Stimulated activated CD4-positive, alpha-beta T cell treated with anti-CD3 and anti-CD28 coated beads, TNF-alpha, amount 100 ng/mL, for 4 hours (primary cell): ENCODE measurements at places on chromosomes 3 and 15.

GRCh38 chr3:66386011-66386924 is 114.6 kb downstream of the LRIG1 start:
- DNase-seq: no peak

- no peak for DNase-seq
These were observed 20.2 kb downstream of the HDAC11 start for GRCh38 chr3:13500133-13500885.

DNA sequence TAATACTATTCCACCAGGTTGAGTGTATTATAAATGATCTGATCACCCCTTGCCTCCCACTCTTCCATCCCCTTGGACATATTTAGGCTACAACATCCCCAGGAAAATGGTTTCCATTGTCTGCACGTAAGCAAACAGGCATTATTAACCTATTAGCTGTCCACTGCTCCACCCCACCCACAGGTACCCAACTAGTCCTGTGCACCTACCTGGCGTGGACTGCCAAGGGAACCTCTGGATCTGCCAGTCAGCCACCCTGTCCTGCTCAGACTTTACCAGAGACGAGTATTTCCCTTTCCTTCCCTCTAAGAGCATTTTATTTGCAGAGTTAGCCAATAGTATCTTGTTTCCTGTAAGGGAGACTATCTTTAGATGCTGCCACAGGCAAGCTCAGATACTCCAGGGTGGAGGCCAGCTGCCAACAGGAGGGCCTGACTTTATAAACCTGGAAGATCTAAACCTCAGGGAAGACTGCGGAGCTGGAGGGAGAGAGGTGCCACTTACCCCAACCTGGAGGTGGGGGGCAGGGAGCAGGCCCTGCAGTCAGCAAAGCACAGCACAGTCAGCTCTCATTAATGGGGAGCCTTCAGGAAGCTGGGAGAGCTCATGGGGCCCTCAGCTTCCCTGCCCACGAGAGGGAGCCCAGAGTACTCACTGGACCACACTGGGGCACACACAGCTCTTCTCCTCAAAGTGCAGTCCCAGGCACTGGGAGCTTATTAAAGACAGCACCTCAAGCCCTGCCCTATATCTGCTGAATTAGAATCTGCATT is at the start of gene CX3CR1:
CX3CR1 (minus strand) TSS at position 292 of the 773 bp plus-strand sequence. CDS start 13,527 bp downstream, outside the sequence.
- DNase-seq: no peak

DNA sequence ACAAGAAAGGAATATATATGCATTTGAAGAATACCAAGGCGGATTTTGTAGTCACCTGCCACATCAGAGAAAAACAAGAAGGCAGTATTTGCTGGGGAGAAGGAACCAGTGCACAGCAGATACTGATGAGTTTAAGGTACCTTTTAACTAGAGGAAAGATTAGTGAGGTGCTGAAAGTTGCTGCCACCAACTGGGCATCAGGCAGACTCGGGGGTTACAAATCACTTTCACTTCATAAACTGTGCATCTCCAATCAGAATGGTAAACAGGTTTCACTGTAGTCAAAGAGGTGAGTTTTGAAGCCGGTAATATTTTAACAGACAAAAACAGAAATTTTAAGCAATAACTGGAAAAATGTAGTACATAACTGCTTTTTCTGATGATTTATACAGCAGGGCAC is 4.1 kb downstream of the FBN1 start:
- DNase-seq: no peak

DNA sequence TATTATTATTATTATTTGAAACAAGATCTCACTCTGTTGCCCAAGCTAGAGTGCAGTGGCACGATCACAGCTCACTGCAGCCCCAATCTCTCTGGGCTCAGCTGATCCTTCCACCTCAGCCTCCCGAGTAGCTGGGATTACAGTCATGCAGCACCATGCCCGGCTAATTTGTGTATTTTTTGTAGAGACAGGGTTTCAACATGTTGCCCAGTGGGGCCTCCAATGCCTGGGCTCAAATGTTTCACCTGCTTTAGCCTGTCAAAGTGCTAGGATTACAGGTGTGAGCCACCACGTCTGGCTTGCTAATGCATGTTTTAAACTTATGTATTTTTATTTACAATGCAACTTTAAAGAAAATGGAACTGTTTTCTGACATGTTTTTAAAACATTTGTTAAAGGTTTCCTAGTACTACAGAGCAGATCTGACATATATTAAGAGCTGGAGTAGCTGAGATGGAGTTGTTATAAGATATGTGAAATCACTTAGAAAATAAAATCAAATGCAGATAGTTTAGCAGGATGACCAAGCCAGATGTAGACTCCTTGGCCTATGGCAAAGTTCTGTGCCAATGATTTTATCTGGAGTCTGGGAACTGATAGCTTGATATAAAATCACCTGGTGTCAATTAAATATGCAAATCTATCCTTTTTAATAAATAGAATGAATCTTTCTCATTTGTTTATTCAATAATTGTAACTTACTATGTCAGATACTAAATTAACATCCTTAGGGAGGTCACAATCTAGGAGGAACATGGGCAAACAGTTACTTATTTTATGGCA is 310.1 kb upstream of the NAALADL2 start:
- no peak for DNase-seq

DNA sequence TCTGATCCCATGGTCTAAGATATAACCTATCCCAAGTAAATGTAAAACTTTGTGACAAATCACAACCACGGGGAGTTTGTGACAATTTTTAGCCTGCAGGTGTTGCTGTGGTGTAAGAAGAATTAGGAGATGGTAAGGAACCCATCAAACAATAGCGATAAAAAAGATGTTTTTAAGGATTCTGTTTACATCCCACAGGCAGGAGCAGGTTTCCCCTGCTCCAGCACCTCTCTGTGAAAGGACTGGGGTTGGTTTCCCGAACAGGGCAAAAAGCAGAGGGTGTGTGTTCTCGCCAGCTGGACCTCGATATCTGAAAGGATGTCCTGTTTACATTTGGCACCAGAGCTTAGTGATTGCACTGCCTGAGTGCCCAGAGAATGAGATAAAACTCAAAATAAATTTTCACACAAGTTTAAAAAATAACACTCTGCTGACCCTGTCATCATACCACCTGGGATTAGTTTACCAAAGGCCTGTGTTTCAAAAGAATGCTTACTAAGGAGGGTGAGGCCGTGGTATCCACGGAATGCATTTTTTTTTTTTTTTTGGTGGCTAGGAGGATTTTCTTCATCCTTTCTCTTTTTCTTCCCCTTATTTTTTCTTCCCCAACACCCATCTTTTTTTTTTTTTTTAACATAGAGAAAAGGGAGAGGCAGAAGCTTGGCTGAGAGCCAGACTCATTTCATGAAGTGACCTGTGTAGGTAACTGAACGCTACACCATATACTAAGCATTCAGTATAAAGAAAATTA is 151.8 kb upstream of the DPH6 start:
- DNase-seq: no peak

GRCh38 chr3:108150200-108150599 is 59.4 kb upstream of the CD47 start:
- DNase-seq: no peak

DNA sequence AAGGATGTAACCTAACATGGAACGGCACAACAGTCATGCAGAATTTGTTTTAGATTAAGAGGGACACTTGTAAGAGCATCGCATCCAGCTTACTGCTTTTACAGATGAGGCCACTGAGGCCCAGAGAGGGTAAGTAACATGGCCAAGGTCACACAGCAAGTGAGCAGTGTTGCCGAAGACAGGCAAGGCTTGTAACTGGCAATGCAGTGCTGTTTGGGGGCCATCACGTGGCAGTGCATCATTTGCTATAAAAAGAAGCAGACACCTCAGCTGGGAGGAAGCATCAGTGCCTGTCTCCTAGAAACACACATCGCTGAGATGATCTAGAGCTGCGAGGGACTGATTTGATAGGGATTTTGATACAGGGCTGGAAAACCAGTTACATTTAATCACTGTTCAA is 108.2 kb upstream of the PROK2 start:
- no peak for DNase-seq

DNA sequence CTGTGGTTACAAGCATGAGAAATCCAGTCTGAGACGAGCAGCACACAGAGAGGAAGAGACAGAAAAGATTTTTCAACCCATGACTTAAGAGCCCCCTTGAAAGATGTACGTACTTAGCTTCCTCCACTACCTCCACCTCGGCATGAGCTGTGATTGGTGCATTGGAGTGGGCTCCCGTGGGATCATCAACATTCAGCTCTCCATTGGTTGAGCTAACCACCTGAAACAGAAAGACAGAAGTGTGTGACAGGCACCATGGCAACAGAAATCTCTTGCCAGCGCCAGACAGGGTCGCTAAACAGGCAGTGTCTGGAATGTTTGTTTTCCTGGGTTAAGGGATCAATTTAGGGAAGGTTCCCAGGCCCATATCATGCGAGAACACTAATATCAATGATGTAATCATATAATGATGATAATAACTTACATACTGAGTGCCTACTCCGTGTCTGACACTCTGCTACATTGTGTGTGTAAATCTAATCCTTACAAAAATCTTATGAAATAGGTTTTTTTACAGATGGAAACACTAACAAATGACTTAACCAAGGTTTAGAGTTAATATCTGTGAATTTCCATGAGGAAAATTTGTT is 17.5 kb upstream of the PPIB start:
- no peak for DNase-seq

- DNase-seq: no peak
These were observed 140.5 kb downstream of the FNDC3B start for GRCh38 chr3:172179680-172180399.

- no peak for DNase-seq
These were observed 1.1 kb downstream of the RIOX2 start for GRCh38 chr3:97970956-97971620.

- DNase-seq: no peak
These were observed 333.4 kb downstream of the NAALADL2 start for GRCh38 chr3:175192536-175192935.

- DNase-seq: no peak
These were observed 163.3 kb upstream of the THBS1 start for GRCh38 chr15:39417366-39418134.

DNA sequence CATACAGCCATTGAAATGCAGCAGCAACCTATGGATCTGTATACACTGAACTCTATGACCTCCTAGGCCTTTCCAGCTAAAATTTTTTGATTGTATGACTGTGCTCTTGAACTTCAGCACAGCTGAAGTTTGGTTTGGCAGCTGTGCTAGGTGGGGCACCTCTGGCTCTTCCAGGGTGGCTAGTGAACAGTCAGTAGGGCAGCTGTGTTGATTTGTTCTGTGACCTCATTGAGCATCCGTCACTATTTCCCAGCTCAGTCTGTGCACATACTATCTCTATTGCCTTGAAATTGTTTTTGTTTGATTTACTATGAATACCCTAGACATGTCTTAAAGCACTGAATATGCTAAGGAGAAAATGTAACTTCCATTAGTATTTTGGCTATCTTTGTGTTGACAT is 363.2 kb upstream of the NAALADL2 start:
- no peak for DNase-seq

DNA sequence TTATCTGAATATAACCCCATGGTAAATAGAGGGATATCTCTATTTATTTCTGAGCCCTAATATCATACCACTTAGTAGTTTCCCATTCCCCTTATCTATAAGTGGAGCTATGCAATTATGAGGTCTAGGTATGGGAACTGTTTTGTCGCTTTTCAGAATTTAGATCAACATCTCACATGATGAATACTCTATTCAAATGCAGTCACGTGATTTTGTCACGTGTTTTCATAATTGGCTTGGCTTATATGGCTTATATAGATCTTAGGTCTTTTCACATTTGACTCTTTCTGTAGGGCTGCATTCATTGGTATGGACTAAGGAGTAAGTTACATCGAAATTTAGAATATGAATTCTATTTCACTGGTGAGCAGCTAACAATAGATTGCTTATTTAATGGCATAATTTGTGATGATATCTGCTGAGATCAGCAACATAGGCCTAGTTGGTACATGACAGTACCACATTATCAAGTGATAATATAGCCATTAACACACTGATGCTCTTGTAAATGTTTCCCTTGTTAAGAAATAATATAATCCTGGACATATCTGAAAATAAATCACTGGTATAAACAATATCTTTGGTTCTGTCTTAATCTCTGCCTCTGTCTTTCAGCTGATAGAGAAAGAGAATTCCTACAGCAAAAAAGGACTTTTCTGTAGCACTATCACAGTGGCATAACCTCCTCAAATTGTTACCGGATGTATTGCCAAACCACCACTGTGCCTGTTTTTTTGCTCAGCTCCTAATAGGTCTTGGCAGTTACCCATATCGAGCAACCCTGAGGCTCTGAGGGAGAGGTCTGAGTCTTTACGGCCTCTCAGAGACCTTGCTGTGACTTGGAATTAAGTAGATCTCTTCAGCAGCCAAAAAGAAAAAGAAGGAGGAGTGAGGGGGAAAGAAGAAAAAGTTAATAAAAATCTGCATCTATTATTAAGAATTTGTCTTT is 357.1 kb downstream of the ZPLD1 start:
- no peak for DNase-seq

- DNase-seq: no peak
These were observed 239.7 kb upstream of the BHLHE40 start for GRCh38 chr3:4739289-4740236.

- DNase-seq: no peak
These were observed 219.4 kb upstream of the ROBO2 start for GRCh38 chr3:76820481-76820880.

DNA sequence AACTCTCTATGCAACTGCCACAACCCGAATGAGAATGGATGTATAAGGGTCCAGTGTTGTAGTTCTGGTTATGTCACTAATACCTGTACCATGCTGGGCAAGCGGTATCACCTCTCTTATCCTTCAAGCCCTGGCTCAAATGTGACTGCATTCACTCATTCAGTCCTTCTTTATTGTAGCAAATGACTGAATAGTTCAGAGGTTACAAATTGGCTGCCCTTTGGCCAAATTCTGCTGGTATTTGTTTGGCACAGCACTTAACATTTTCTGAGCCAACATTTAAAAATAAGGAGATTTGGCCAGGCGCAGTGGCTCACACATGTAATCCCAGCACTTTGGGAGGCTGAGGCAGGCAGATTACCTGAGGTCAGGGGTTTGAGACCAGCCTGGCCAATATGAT is 47.5 kb downstream of the DLEC1 start:
- no peak for DNase-seq

GRCh38 chr15:41690636-41691035 is 30.4 kb downstream of the MGA start:
- no peak for DNase-seq

GRCh38 chr3:81713031-81713430 is 48.4 kb downstream of the GBE1 start:
- no peak for DNase-seq

GRCh38 chr3:159586571-159587202 is 401.9 kb upstream of the IL12A start:
- no peak for DNase-seq

- no peak for DNase-seq
These were observed 155.6 kb downstream of the TIGIT start for GRCh38 chr3:114449271-114450007.

- no peak for DNase-seq
These were observed 55.6 kb downstream of the TMEM45A start for GRCh38 chr3:100548053-100548452.
